Naive B cell (primary cell): ENCODE measurements at places on chromosomes 2 and 18. TPM values are rescaled to one million over a fixed set of nuclear protein-coding genes. Genes with fewer than 3 reads are reported as not detected.

Gene CCBE1
- not detected for polyA plus RNA-seq

Gene FIGN
- polyA plus RNA-seq: not detected

Gene RMND5A
- polyA plus RNA-seq: 23.6 TPM

Gene SLC40A1
- polyA plus RNA-seq: 7.2 TPM

Gene COL5A2
- not detected for polyA plus RNA-seq

Gene LRP1B
- not detected for polyA plus RNA-seq

DNA sequence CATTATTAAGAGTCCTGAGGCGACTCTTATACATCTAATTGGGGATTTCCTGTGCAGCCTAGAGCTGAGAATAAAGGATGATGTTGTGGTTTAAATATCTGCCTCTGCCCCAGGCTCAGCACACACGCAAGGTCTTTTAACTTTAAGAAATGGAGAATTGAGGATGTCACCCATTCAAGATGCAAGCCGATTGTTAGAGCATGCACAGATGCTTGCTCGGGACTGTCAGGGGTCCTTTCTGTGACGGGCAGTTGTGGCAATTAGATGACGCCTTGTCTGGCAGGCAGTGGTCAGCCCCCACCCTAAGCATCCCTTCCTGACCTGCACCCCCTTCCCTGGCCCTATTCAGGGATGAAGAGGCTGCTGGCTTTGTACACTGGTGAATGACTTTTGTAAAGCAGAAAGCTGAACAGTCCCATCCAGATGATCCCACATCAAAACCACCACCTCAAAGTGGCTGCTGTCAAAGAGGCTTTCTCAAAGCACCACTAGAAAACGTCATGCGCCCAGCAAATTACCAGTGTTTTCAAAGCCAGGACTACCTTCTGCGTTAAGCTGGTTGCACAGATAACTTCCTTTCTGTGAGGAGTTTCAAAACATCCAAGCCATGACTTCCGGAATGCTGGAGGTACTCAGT is 23.7 kb downstream of the FAM178B start:
- no peak for DNase-seq

- peak; percentile 76 for DNase-seq
These were observed 939 bp downstream of the DOCK10 start for GRCh38 chr2:225041207-225041850.

DNA sequence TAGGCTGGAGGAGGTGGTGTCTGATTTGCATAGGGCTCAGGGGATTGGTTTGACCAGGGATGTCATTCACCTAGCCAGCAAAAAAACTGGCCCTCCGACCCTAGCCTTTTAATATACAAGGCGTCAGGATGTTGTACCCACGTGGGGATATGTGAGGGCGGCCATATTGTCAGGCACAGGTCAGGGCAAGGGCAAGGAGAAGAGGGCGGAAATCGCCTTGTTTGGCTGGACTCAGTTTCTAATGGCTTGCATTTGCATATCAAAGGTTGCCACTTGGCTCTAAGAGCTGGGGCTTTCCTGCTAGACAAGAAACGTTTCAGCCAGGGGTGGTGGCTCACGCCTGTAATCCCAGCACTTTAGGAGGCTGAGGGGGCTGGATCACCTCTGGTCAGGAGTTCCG is 24.9 kb upstream of the PDCL3 start:
- DNase-seq: no peak

- DNase-seq: peak; percentile 83
These were observed 22.6 kb downstream of the PLEK start for GRCh38 chr2:68387408-68388350.

DNA sequence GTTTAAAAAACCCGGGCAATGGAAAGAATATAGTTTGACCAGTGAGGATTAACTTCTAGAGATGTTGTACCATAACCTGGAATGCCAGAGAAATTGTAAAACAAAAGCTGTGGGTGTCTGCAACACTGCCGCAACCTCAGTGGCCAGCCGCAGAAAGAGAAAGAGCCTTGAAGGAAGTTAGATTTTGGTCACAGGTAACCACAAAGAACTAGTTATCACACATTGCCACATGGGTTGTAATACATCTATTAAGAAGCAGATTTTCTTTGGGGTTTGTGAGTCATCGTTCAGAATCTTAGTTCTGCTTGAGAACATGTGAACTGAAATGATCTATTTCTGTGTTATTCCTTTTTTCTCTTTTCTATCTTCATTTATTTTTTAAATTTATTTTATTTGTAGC is 222.9 kb upstream of the AGAP1 start:
- DNase-seq: no peak

GRCh38 chr2:175152242-175152641 is 15.8 kb downstream of the ATF2 start:
- DNase-seq: no peak

DNA sequence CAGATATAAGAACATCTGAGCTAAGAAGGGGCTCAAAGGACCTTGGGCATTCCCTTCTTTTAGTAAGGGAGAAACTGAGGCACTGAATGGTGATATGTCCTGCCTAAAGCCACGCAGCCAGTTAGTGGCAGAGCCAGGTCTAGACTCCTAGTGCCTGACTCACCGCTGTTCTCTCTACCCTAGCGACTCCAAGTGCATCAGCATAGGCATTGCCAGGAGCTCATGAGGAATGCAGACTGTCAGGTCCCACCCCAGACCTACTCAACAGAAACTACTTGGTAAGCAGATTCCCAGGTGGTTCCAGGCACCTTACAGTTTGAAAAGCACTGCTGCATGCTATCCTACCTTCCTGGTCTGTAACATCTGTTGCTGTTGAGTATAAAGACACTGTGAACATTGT is 158.9 kb downstream of the MSH2 start:
- no peak for DNase-seq

- peak; percentile 37 for DNase-seq
These were observed 41.2 kb downstream of the RALBP1 start for GRCh38 chr18:9516437-9517064.

DNA sequence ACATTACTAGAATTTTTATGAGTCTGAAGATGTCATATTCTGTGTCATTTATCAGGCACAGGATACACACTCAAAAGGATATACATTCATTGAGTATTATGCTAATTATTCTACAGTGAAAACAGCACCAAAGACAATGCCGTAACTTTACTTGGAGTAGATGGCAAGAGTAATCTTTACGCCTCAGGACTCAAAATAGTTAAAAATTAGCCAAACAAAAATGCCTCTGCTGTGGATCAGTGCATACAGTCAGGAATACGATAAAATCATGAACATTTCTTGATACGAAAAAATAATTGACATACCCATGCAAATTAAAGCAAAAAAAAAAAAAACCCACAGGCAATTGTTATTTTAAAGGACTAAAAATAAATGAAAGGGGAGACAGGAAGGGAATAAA is 129.7 kb downstream of the NETO1 start:
- no peak for DNase-seq

DNA sequence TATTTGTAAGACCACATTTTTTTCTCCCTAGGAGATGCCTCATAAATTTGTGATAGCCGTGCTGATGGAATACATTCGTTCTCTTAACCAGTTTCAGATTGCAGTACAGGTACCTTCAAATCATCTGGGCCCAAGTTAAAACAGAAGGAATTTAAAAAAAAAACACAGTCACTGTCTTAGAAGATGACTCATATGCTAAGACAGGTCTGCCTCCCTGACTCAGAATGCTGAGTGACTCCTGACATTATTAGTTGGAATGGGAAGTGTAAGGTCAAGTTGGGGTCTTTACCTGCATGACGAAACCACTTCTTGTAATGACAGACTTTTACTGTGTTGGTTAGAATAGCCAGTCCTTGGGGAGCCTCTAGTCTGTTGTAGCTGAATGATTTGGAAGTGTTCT is 26.3 kb downstream of the RMC1 start:
- DNase-seq: no peak

GRCh38 chr18:8673256-8674209 is 31.8 kb upstream of the MTCL1 start:
- no peak for DNase-seq

DNA sequence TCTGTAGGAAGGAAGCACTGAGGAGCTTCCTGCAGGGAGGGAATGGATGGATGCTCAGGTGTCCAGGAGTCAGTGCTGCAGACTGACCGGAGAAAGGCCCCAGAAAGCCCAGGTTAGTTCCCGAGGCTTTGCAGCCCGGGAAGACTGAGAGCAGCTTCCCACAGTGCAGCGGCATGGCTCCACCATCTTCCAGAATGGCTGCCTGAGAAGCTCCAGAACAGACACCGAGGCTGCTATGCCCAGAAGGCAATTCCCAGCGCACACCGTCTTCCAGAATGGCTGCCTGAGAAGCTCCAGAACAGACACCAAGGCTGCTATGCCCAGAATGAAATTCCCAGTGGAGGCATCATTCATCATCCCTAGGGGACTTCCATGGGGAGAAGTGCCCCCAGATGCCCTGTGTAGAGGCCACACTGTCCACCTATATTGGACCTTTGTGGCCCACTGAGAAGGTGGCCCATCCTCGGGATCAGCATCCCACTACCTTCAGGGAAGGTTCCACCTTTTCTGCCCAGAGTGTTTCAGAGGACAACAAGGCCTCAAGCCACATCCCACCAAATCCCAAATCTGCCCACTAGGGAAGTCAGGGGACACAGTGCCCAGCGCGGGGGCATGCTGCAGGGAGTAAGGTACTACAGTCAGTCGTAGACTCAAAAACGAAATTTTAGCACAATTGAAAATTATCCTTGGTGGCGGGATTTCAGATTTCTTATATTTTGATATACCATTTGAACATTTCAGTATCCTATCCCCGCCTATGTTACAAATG is 80.5 kb downstream of the KCNF1 start:
- no peak for DNase-seq

DNA sequence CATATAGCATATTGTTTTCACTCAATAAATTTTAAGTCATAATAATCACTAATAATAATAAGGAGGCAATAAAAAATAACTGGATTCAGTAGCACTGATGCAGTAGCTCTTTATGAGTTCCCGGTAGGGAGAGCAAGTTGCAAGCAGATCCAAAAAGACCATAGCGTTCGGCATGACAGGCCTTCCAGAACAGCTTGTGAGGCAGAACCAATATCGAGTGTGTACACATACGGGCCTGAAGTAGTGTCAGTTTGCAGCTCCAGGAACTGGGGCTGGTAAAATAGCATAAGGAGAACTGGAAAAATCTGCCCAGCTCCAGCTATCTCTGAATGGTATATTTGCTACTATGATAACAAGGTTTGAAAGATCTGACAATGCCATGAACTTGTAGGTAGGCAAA is 1607.8 kb upstream of the PIK3C3 start:
- DNase-seq: no peak

DNA sequence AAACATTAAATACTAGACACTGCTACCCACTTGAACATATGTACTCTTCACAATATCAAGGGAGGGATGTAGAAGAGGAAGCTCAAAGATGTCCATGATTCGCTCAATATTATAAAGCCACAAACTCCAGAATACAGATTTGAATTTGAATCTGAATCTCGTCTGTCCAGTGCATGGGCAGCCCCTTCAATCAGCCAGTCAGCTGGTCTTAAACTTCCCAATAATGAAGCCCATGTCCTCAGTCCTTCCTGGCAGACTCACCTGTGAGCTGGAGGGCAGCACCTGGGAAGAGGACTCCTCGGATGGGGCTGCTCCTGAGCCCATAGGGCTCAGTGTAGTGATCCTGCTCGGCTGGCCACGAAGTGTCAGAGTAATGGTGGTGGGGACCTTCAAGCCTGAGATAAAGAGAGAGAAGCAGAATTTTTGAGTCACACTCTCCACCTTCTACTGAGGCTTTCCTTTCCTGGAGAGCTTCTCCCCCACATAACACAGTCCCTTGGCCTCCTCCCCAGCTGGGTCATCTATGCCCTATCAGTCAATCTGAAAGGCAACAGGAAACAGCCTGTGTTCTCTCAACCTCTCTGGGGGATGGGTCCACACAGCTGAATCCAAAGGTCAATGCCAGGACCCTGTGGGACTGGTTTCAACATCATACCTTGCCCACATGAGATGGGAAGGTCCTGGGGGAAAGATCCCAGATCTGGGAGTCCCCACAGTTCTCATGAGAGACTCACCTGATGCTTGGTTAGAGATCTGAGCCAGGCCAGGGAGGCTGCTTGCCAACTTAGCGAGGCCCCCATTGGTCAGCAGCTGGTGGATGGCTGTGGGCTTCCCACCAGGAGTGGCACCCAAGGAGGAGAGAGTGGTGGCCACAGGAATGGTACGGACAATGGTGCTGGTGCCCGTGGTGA is 36.5 kb downstream of the KANSL3 start:
- no peak for DNase-seq

DNA sequence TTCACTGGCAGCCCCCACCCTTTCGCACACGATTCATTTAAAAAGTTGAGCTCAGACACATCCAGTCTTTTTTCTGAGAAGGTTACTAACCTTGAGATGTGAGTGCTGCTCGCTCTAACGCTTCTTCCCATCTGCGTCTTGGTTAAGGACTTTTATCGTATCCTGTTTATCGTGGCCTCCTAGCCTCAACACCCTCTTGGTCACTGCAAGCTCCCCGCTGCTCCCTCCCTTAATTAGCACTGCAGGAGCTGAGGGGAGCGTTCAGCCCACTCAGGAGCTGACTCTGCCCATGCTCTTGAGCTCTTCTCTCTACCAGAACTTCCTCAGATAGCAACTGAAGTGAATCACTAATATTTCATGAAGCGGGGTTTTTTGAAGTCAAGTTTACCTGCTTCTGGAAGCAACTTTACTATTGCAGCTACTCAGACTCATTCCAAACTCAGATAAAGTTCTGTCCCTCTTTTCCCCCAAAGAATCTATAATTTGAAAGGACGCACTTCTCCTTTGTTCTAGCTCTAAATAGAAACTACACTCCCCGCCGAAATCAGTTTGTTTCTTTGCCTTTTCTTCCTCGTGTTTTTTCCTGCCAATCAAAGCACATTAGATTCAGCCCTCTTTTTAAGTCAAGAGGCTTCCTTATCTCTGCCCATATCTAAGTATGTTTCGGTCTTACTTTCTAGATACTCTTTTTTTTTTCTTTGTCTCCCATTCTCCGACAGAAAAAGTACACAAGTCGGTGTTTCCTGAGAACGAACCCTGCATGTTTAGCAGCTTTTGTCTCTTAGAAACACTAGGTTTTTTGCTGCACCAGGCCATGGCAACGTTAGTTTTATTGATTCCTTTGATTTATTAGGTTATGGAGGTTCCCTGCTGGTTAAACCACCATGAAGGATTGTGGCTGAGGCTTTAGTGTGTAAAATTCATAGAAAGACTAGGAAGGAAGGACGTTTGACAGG is 9.3 kb upstream of the CD226 start:
- DNase-seq: no peak

- no peak for DNase-seq
These were observed 9.7 kb downstream of the ERFE start for GRCh38 chr2:238168196-238169047.

GRCh38 chr18:13448335-13448795 is 229.8 kb downstream of the LDLRAD4 start:
- DNase-seq: no peak

GRCh38 chr2:128424406-128425171 is 105.9 kb upstream of the HS6ST1 start:
- DNase-seq: no peak

DNA sequence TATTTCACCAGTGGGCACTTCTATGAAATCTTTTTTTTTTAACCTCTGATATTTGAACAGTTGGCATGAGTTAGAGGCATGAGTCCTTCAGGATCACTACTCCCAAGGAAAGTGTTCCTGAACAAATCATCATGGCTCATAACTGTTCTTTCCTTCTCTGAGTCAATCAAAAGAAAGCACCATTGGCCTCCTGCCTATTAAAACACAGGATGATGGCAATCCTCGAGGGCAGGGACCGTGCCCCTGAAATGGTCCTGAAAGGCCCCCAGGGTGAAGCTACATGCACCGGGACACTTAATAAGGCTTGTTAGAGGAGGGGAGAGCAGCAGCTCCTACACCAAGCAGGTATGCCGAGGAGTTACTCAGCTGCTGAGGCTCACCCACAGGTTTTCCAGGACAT is 43.5 kb downstream of the SLC14A2 start:
- no peak for DNase-seq

- no peak for DNase-seq
These were observed 4.6 kb downstream of the TBC1D8 start for GRCh38 chr2:101146535-101146934.
